Adrenal gland (tissue), 19 donors: ENCODE measurements at places on chromosomes 12 and 14.

- DNase-seq: no peak
Observed at GRCh38 chr14:35362911-35363374, 41.6 kb downstream of the NFKBIA start.

DNA sequence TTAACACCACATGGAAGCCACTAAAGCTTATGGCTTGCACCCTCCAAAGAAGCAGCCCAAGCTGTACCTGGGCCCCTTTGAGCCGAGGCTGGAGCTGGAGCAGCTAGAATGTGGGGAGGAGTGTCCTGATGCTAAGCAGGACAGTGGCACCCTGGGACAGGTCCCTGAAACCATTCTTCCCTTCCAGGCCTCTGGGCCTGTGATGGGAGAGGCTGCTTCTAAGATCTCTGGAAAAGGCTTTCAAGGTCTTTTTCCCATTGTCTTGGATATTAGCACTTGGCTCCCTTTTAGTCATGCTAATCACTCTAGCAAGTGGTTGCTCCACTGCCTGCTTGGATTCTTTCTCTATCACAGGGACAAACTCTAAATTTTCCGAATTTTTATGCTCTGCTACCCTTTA is 40.9 kb downstream of the OSBPL8 start:
- DNase-seq: no peak

- DNase-seq: no peak
Observed at GRCh38 chr12:89970722-89971121, 262.1 kb upstream of the ATP2B1 start.

DNA sequence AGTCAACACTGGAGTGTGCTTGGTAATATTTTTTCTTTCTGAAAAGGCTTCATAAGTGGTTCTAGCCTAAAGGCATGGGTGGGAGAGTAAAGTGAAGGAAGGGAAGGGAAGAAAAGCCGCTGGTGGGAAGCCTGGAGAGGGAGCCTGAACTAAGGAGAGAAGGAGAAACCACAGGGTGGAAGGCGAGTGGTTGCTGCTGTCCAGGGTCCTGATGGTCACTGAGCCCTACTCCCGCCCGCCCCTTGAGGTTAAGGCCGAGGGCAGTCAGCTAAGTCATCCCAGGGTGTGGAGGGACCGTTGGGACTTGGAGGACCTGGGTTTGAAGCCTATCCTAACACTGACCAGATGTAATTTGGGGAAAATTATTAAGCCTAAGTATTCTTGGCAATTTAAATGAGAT is 189.1 kb downstream of the PIWIL1 start:
- no peak for DNase-seq
